H1 (cell line): ENCODE measurements at places on chromosomes 2 and 18.
A peak's percentile ranks its signal among the peaks of the same experiment; 100 is the strongest.

GRCh38 chr18:54878659-54879358 lies 50.5 kb downstream of the RAB27B start:
- no peaks in the 10 kb centered on the region for H3K36me3 ChIP-seq
- no peaks in the 10 kb centered on the region for H3K27me3 ChIP-seq
- no peaks in the 10 kb centered on the region for H3K4me1 ChIP-seq
- no peak for DNase-seq
- no peak overlapping the region for H3K27ac ChIP-seq

DNA sequence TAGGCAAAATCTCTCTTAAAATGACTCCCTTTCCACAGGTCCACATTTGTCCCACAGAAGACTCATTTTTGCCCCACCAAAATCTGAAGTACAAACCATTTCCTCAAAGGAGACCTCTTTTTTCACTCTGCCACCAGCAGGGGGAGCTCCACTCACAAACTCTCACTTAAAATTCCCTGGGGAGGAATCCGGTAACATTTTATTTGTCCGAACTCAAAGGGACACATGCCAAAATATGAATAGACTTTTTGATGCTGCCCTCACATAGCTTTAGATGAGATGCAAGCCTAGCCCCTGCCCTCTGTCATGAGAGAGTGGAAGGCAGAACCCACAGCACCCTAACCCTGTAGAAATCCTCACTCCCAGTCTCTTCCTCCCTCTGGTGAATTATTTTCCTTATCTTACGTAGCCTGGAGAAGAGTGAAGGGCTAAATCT lies 57.1 kb downstream of the RMDN2 start:
- H3K36me3 ChIP-seq: no peaks in the 10 kb centered on the region
- no peak overlapping the region for H3K27ac ChIP-seq
- H3K4me3 ChIP-seq: peak overlapping the region; percentile 42
- no peak for DNase-seq

DNA sequence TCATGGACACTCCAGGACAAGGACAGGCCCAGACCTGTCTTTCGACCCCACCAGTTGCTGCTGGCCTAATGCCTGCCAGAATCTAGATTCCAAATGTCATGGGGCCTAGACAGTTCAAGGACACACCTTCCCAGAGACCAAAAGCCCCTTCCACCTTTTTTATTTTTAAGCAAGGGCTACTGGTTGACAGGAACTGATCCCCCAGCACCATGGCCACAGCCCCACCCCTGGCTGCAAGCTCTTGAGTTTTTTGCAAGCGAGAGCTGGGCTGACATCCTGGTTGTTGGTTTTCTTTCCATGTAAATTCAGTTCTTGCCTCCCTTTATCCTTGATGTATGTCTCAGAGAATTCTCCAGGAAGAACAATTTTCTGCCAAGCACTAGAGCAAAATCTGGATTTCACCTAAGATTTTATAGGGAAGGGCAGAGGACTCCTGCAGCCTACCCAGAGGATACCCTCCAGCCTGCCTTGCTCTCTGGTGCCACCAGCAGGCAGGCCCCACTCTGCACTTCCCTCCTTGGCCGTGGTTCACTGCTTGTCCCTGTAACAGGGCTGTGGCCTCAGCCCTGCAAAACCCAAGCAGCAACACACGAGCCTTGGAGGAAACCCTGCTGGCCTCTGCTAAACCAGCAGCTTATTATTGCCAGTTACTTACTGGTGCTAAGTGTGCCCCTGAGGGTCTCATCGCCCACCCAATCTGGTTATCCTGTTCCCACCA lies 97.7 kb downstream of the TWIST2 start:
- H3K4me1 ChIP-seq: no peaks in the 10 kb centered on the region
- no peak overlapping the region for H3K27ac ChIP-seq
- no peak overlapping the region for H3K4me3 ChIP-seq
- peak; percentile 54 for DNase-seq

DNA sequence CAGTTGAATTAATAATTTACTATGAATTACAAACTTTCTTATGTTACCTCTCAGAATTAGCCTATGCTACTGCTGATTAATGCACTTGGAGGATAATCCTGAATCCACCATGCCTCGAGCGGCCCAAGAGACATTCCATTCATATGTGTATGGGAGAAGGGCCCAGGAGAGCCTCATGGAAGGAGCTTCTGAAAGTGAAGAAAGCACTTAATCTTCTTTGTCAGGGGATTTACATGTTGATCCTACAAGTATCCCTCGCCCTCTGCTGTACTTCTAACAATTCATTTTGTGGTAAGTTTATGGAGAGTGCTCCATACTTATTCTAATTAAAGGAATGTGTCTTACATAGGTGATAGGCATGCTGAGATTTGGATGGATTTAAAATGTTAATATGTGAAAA lies 1189.1 kb upstream of the NXPH2 start:
- no peak for DNase-seq
- H3K4me3 ChIP-seq: no peak overlapping the region
- H3K27me3 ChIP-seq: no peaks in the 10 kb centered on the region
- no peaks in the 10 kb centered on the region for H3K36me3 ChIP-seq
- no peaks in the 10 kb centered on the region for H3K4me1 ChIP-seq

GRCh38 chr2:70981421-70981820 lies 3.0 kb downstream of the ANKRD53 start:
- peaks cover 12% of the 10 kb centered on the region for H3K27me3 ChIP-seq
- no peak overlapping the region for H3K4me3 ChIP-seq
- H3K4me1 ChIP-seq: peaks cover 17% of the 10 kb centered on the region
- no peak for DNase-seq

DNA sequence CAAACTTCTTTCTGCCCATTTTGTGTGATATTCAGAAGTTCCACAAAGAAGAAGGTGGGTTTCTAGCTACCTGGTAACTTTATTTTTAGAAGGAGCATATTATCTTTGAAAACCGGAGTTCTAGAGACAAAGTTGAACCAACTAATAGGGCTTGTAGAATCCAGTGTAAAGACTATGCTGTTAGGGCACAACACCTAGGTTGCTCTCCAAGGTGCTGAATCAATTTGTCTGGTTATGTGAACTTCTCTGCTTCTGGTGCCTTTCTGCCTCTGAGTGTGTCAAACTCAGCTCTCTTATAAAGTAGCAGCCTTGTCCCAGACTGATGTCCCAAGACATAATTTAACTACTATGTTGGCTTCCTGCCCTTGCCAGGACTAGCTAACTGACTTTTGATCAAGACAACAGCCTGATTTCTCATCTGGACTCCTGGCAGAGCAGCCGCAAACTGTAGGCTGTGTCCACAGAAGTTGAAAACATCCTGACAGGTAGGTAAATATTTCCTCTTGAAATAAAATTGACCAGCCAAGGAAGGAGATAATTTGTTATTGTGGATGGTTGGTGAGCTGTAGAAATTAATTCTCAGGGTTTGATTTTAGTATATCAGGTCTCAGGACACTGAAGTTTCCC lies 119.4 kb downstream of the CYRIA start:
- no peaks in the 10 kb centered on the region for H3K27me3 ChIP-seq
- DNase-seq: no peak
- no peak overlapping the region for H3K27ac ChIP-seq
- no peaks in the 10 kb centered on the region for H3K4me1 ChIP-seq
- H3K4me3 ChIP-seq: no peak overlapping the region

- peak overlapping the region; percentile 69 for H3K4me3 ChIP-seq
- DNase-seq: peak; percentile 81
- no peaks in the 10 kb centered on the region; the same call in 1 of the 2 replicates for H3K27me3 ChIP-seq
- H3K4me1 ChIP-seq: peaks cover 7% of the 10 kb centered on the region; the same call in 1 of the 2 replicates
Measured at GRCh38 chr2:118310681-118311429, 222.6 kb downstream of the INSIG2 start.

GRCh38 chr2:44186810-44187209 lies 18.1 kb downstream of the PPM1B start:
- no peaks in the 10 kb centered on the region for H3K27me3 ChIP-seq

GRCh38 chr2:127857265-127857808 lies 618 bp downstream of the POLR2D start:
- H3K4me1 ChIP-seq: peaks cover 3% of the 10 kb centered on the region
- H3K36me3 ChIP-seq: no peaks in the 10 kb centered on the region
- H3K27me3 ChIP-seq: no peaks in the 10 kb centered on the region
- H3K27ac ChIP-seq: no peak overlapping the region
- peak overlapping the region; percentile 88 for H3K4me3 ChIP-seq

- H3K36me3 ChIP-seq: no peaks in the 10 kb centered on the region; the same call in 1 of the 2 replicates
- H3K27me3 ChIP-seq: no peaks in the 10 kb centered on the region
- no peak overlapping the region for H3K27ac ChIP-seq
- no peak for DNase-seq
- H3K4me1 ChIP-seq: no peaks in the 10 kb centered on the region
Measured at GRCh38 chr18:50674307-50674980, 114.6 kb downstream of the MAPK4 start.

DNA sequence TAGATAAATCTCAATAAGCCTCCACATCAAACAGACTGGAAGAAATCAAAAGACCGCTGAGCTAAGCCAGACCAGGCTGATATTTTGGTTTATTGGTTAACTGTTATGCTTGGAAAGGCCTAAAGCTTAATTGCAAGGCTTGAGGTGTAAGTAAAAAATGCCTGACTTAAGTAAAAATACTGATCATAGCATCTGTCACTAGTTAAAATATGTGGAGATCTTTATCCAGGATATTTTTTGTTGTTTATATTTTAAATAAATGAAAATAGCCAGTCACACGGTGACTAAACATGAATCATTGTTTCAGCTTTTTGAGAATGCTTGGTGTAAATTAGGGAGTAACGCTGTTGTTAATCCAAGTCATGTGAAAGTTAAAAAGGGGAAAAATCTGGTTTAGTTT lies 127.9 kb downstream of the THADA start:
- H3K27me3 ChIP-seq: no peaks in the 10 kb centered on the region
- H3K4me1 ChIP-seq: no peaks in the 10 kb centered on the region
- no peak for DNase-seq
- no peaks in the 10 kb centered on the region for H3K36me3 ChIP-seq
- no peak overlapping the region for H3K27ac ChIP-seq
- H3K4me3 ChIP-seq: no peak overlapping the region

DNA sequence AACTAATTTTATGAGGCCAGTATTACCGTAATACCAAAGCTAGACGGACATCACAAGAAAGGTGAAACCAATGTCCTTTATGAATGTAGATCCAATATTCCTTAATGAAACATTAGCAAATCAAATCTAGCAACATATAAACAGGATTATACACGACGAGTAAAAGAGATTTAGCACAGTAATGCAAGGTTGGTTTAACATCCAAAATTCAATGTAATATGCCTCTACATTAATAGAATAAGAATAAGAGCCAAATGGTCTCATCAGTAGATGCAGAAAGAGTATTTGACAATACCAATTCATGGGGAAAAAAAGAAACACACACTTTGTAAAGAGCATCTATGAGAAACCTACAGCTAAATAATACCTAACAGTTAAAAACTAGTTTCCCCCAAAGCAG lies 99.5 kb downstream of the TMEM163 start:
- no peaks in the 10 kb centered on the region for H3K4me1 ChIP-seq
- no peak overlapping the region for H3K27ac ChIP-seq
- H3K4me3 ChIP-seq: no peak overlapping the region
- H3K27me3 ChIP-seq: no peaks in the 10 kb centered on the region

GRCh38 chr2:144357623-144358373 lies 162.1 kb downstream of the ZEB2 start:
- no peaks in the 10 kb centered on the region for H3K27me3 ChIP-seq
- no peak overlapping the region for H3K27ac ChIP-seq
- DNase-seq: no peak
- no peaks in the 10 kb centered on the region for H3K36me3 ChIP-seq
- no peak overlapping the region for H3K4me3 ChIP-seq

GRCh38 chr2:134438371-134438770 lies 184.5 kb downstream of the MGAT5 start:
- H3K36me3 ChIP-seq: no peaks in the 10 kb centered on the region
- H3K27me3 ChIP-seq: no peaks in the 10 kb centered on the region
- DNase-seq: no peak
- no peak overlapping the region for H3K27ac ChIP-seq
- no peak overlapping the region for H3K4me3 ChIP-seq
- H3K4me1 ChIP-seq: no peaks in the 10 kb centered on the region

DNA sequence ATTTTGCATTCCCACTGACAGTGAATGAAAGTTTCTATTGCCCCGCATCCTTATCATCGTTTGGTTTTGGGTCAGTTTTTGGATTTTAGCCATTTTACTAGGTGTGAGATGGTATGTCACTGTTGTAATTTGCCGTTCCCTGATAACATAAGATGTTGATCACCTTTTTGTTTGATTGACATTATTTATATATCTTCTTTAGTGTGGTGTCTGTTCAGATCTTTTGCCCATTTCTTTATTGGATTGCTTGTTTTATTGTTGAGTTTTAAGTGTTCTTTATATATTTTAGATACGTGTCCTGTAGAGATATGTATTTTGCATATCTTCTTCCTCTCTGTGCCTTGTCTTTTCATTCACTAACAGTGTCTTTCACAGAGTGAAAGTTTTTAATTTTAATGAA lies 55.3 kb downstream of the EPC2 start:
- H3K27me3 ChIP-seq: no peaks in the 10 kb centered on the region
- H3K36me3 ChIP-seq: 0 out of 2 replicates have a peak, but pooled peaks cover 2% of the 10 kb centered on the region
- no peak overlapping the region for H3K4me3 ChIP-seq
- H3K4me1 ChIP-seq: no peaks in the 10 kb centered on the region
- DNase-seq: no peak

DNA sequence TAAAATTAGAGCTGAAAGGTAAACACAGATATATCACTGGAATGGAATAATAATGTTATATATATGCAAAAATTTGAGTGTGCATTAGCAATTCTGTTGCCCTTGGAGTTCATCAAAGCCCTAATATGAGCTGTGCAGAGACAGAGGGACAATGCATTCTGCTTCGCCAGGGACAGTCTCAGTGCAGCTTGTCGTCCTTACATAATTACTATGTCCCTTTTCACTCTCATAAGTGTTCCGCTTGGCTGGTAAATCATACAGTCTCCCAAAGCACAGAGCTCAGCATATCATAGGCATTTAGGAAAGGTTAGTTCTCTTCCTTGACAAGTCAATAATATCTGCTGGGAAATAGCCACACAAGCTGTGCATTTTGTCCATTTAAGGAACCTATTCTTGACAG lies 30.7 kb downstream of the MAPK4 start:
- H3K4me3 ChIP-seq: no peak overlapping the region
- no peak overlapping the region for H3K27ac ChIP-seq
- no peak for DNase-seq
- H3K36me3 ChIP-seq: no peaks in the 10 kb centered on the region
- no peaks in the 10 kb centered on the region for H3K27me3 ChIP-seq
- no peaks in the 10 kb centered on the region for H3K4me1 ChIP-seq

DNA sequence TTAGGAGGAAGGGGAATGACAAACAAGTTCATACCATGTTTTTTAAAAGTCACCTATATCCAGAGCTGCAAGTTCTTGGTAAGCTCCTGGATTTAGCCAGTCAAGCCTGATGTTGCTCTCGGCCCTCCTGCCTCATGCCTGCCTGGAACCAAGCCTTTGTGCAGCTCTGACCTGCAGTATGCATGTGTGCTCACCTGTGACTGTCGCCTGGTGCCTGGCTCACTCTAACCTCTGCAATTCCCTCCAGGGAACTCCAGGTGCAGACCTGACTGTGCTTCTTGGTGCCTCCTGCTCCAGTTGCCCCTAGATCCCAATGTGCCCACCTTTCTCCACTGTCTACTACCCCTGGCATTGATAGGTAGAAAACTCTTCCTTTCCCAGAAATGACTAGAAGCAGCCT lies 85.1 kb upstream of the ZBTB14 start:
- H3K27ac ChIP-seq: no peak overlapping the region
- no peaks in the 10 kb centered on the region for H3K4me1 ChIP-seq
- H3K36me3 ChIP-seq: no peaks in the 10 kb centered on the region
- H3K27me3 ChIP-seq: no peaks in the 10 kb centered on the region
- no peak for DNase-seq
- no peak overlapping the region for H3K4me3 ChIP-seq

- H3K4me1 ChIP-seq: peaks cover 3% of the 10 kb centered on the region
- H3K36me3 ChIP-seq: no peaks in the 10 kb centered on the region
- no peak for DNase-seq
- H3K4me3 ChIP-seq: peak overlapping the region; percentile 54
Measured at GRCh38 chr2:176187200-176187898, 1.1 kb upstream of the HOXD1 start.

- no peak overlapping the region for H3K27ac ChIP-seq
- H3K27me3 ChIP-seq: no peaks in the 10 kb centered on the region
- no peaks in the 10 kb centered on the region for H3K36me3 ChIP-seq
Measured at GRCh38 chr18:60372132-60372531, 443 bp downstream of the MC4R start.
